ENCODE measurements at places on chromosomes 1 and 21. TPM values are rescaled to one million over a fixed set of nuclear protein-coding genes. Genes with fewer than 3 reads are reported as not detected.

DNA sequence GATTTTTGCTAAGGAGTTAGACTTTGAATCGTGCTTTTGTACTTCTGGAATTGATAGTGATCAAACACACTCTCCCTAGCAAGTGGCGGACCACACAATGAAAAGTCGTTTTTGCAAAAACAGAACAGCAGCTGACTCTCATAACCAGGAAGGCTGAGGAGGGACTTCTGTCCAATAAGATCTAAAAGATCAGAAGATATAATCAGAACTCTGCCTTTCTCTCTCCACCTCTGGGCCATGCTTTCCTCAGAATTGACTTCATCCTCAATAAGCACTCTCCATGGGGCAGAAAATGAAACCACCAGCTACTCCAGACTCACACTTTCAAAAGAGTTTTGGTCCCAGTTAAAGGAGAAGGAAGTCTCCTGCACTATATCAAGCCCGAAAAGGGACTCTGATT lies 55.3 kb upstream of the SAMD13 start:
- DNase-seq: no peak

GRCh38 chr1:7580923-7581753 lies 190.0 kb upstream of the VAMP3 start:
- DNase-seq: no peak

- DNase-seq: peak; percentile 62
Measured at GRCh38 chr1:9203511-9203982, 31.0 kb upstream of the H6PD start.

GRCh38 chr1:36702963-36703362 lies 220.2 kb upstream of the CSF3R start:
- DNase-seq: no peak

DNA sequence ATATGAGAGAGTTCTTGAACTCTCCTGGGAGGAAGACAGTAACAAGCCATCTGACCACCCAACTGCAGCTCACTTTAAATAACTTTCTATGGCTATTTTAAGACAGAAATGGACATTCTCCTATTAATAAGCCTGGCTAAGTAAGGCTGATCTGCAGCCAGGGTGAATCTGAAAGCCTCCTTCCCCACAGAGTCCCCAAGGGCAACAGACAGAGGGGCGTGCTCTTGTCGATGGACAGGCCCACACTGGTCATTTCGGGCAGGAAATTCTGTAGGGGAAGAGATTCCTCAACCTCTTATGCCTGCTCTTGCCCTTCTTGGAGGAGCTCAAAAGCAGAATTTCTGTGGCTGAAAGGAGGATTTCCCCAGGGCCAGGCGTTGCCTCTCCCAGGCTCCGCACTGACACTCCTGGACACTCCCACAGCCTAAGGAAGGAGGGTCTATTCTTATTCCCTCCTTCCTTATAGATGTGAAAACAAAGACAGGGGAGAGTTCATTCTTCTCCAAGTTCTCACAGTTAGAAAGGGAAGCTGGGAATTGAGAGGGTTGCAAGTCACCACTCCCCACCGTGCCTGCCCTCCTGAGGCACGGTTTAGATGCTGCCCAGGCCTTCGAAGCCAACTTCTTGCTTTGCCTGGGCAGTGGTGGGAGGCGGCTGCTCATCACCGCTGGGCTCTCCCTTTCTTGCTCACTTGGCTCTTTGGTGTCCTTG lies 17.9 kb upstream of the KANK4 start:
- DNase-seq: no peak

DNA sequence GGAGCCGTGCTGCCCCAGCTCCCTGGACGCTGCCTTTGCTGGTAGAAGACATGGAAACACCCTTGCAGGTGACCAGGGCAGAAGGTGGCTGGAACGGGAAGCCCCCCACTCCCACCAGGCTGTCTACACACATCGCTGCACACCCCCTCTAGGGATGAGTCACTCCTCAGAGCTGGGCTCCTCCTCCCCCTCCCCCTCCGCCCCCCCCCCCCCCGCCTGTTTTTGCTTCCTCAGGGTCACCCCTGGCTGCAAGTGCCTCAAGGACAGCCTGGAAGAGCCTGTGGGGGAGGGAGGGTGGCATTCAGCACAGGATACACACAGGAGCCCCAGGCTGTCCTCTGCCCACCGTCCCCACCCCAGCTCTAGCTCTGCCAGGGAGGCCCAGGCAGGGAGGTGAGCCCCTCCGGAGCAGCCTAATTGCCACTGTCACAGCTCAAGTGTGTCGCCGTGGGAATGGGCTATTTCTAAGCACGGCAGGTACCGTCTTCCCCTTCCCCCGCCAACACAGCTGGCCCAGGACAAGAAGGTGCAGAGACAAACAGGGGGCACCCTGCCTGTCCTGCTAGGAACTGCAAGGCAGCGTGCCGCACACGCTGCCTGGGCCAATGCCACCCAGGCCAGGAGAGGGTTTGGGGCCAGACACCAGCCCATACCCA lies 2.5 kb downstream of the FNDC10 start:
- no peak for DNase-seq

GRCh38 chr1:211739671-211740411 lies 64.4 kb upstream of the NEK2 start:
- DNase-seq: no peak

- DNase-seq: no peak
Measured at GRCh38 chr1:74790453-74790852, 57.5 kb downstream of the TYW3 start.

The DIPK1A gene
- total RNA-seq: 17.9 TPM
